Stimulated activated CD4-positive, alpha-beta T cell treated with anti-CD3 and anti-CD28 coated beads, Interleukin-15, amount 100 ng/mL, for 24 hours (primary cell): ENCODE measurements at places on chromosomes 13 and 19.

DNA sequence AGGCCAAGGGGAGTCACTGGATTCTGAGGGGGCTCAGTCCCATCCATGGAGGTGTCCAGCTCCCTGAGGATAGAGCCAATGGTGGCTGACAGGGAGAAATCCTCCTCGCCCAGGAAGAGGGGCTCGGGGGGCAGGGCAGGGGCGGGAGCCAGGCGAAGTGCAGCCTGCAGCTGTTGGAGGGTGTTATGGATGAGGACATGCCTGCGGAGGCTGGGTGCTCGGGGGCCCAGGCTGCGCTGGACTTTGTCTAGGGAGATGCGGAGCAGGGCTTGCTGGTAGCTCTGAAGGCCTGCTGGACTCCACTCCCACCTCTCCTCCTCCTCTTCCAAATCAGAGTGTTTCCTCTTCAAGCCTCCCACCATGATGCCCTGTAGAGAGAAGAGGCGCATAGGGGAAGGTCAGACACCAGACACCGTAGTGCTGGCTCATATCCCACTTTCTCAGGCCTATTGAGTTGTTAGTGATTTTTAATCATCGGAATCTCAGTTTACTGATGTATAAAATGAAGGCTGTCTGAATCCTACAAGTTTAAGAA is 2.3 kb downstream of the SERTAD3 start:
- no peak for DNase-seq

GRCh38 chr13:48125794-48126228 is 30.9 kb upstream of the MED4 start:
- DNase-seq = no peak

DNA sequence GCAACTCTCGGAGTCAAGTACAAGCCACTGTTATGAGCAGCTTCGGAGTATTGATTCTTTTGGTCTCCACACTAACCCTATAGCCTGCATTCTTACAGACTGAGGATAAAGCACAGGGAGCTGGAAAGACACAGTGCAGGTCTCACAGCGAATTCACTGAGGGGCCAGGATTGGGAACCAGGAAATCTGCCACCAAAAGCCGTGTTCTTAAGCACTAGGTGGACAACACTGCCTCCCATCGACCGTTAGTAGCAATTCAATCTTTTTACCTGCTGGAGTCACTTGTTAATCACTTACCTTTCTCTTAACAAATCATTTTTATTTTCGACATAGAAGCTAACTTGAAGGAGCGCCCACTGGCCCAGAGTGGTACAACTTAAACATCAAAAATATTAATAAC is 6.3 kb downstream of the PMIS2 start:
- DNase-seq = peak; percentile 34

GRCh38 chr13:111068009-111068350 is 47.1 kb upstream of the ARHGEF7 start:
- no peak for DNase-seq

GRCh38 chr13:113816254-113816929 is 47.5 kb downstream of the GAS6 start:
- DNase-seq = peak; percentile 16

DNA sequence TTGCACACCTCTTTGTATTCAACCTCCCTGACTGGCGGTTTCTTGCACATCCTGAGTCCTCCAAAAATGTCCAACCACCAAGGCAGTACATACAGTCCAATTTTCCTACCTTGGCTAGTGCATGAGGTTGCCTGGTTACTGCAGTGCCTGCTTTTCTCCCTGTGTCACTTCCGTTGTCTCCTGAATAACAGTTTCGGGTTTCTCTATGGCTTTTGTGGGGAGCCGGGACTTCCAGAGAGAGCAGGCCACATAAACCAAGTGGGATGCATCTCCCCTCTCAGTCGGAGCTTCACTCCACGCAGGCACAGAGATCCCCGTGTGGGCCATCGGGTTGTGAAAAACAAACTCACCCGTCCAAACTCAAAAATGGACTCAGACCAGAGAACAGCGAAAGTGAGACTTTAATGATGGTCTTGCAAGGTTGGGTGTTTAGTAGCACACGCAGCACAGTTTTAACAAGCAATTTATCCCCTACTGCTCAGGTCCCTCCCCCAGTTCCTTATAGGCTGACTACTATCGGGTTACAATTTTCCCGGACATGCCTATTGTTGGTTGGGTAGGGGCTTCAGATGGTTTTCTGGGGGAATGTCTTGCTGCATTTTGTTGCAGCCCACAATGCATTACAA is 173.1 kb downstream of the POU4F1 start:
- DNase-seq = no peak

GRCh38 chr13:111005808-111006505 is 91.1 kb upstream of the ANKRD10 start:
- no peak for DNase-seq

GRCh38 chr13:110062077-110062776 is 244.7 kb downstream of the COL4A1 start:
- DNase-seq = no peak

DNA sequence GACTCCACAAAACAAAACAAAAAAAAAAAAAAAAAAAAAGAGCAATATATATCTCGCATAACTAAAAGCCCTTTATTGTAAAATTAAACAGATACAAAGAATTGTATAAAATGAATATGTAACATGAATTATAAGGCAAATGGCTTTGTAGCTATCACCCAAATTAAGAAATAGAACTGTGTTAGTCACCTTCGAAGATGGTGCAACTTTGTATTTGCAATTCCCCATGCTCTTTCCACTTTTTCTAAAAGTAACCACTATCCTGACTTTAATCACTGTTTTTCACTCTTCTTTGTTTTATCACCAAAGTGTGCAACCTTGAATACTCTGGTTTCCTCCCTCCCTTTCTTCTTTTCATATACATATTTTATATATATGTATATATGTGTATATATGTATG is 57.1 kb upstream of the HTR2A start:
- DNase-seq = no peak

DNA sequence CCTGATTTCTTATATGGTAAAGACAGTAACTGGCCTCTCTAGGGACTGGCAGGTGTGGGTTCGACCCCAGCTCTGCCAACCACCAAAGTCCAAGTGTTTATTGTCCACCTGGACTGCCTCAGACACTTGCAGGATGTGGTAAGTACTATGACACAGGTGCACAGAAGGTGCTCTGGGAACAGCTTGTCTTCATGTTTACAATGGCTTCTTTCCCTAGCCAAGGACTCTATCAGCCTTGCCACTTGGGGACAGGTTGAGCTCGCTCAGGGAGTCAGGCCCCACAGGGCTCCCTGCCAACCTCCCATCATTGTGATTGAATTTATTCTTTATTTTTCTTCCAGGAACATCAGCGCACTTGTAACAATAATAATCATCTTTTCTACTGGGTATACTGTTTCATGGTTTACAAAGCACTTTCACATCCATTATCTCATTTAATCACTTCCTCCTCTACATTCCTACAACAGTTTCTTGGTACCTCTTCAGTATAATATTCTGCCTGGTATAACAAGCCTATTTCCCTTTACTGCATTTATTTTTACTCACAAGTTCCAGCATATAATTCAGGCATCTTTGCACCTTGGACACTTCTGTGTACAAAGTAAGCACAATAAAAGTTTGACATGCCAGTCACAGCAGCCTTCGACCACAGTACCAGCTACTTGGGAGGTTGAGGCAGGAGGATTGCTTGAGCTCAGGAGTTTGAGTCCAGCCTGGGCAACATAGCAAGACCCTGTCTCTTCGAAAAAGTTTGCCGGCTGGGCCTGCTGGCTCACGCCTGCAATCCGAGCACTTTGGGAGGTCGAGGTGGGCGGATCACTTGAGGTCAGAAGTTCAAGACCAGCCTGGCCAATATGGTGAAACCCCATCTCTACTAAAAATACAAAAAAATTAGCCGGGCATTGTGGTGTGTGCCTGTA is 24.2 kb upstream of the GATAD2A start:
- no peak for DNase-seq

GRCh38 chr13:37277007-37277406 is 171.5 kb upstream of the CSNK1A1L start:
- DNase-seq = no peak

GRCh38 chr19:1265615-1266128 is 3.5 kb upstream of the CIRBP start:
- peak; percentile 61 for DNase-seq

DNA sequence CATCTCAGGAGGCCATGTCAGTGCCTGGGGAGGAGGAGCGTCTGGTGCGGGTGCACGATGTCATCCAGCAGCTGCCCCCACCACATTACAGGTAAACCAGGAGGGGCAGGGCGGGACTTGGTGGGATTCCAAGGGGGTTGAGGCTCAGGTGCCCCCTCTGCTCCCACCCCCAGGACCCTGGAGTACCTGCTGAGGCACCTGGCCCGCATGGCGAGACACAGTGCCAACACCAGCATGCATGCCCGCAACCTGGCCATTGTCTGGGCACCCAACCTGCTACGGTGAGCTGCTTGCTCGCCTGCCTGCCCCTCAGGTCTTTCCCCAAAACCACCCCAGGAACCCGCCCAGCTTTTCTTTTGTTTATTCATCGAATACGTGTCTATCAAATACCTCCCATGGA is 7.2 kb downstream of the ARHGAP33 start:
- DNase-seq = no peak

DNA sequence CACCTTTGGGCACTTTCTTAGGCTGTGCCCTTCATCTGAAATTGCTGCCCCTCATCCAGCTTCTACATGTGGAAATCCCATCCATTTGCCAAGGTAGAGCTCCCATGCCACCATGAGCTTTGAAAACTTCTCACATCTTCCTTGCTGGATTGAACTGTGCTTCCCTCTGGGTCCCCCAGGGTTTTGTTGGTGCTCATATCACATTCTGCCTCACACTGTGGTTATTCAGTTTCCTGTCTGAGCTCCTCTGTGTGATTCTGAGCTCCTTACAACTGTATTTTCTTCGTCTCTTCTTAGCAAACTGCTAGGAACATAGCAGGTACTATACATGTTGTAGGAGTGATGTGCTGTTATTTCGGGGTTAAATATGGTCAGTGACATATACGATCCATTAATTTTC is 74.9 kb upstream of the KL start:
- no peak for DNase-seq

GRCh38 chr19:6333439-6333838 is at the start of gene ACER1:
Gene ACER1 (minus strand): TSS chr19:6333612. CDS start chr19:6333551, 61 bp downstream.
- DNase-seq = no peak

DNA sequence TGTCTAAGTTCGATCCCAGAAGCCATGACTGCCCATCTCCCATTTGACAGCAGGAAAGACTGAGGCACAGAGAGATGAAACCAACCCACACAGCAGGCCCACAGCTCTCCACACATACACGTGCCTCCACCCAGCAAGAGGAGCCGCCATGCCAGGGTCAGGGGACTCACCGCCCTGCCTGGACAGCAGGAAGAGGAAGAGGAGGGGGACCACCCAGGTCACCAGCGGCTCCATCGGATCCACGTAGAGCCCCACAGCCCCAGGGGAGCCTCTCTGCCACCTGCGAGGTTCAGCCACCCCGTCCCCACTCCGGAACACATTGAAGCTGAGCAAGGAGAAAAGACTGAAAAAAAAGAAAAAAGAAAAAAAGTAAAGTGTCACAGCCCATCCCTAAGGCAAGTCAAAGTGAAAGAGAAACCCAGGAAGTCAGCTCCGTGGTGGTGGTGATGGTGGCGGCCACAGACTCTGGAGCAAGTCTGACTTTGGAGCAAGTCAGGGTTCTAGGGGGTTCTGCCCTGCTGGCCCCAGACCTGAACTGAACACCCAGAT is at the start of gene IL12RB1:
Gene IL12RB1 (minus strand): TSS at position 345 of the 549 bp plus-strand sequence. CDS start 111 bp downstream, at position 234.
- peak; percentile 73 for DNase-seq

DNA sequence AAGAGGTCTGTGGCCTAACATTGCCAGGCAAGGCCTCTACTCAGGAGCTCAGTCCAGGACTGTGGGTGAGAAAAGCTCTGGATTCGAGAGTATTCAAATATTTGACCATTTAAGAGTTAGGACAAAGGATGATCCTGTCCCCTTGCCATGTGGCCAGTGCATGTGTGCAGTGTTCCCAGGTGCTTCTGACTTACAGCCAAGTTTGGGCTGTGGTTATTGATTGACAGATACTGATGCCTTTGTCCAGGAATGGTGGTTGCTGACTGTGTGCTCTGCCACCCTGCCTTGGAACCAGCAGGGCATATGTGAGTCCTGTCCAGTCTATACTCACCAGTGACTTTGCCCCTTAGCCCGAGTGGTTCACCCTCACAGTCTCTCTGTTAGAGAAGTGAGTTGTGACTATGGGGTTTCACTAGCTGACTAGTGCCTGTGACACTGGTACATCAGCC is 51.9 kb downstream of the GARRE1 start:
- no peak for DNase-seq

- DNase-seq = no peak
Observed at GRCh38 chr13:37257706-37258105, 152.2 kb upstream of the CSNK1A1L start.

- peak; percentile 67 for DNase-seq
Observed at GRCh38 chr13:25874907-25875306, 176.9 kb downstream of the SHISA2 start.

- DNase-seq = no peak
Observed at GRCh38 chr19:49710372-49710951, 19.5 kb downstream of the CPT1C start.

GRCh38 chr19:6997679-6998445 is 23.4 kb downstream of the MBD3L2B start:
- no peak for DNase-seq

GRCh38 chr13:43872181-43872580 is 7.4 kb downstream of the CCDC122 start:
- DNase-seq = no peak

DNA sequence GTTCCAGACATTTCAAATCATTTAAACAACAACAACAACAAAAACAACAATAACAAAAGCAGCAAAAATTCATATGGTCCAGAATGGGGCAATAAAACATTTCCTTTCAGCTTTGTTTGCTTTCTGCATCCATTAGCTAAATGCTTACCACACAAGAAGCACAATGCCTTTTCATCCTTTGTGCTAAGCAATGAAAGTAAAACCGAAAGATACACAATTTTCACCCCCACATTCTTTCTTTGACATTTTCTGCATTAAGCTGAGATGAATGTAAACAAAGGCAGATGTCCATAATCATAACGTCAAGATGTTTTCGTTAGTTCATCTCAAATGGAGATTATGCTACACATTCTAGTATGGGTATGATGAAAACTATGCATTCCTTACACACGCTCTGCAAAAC is 568.5 kb downstream of the SLITRK6 start:
- no peak for DNase-seq

DNA sequence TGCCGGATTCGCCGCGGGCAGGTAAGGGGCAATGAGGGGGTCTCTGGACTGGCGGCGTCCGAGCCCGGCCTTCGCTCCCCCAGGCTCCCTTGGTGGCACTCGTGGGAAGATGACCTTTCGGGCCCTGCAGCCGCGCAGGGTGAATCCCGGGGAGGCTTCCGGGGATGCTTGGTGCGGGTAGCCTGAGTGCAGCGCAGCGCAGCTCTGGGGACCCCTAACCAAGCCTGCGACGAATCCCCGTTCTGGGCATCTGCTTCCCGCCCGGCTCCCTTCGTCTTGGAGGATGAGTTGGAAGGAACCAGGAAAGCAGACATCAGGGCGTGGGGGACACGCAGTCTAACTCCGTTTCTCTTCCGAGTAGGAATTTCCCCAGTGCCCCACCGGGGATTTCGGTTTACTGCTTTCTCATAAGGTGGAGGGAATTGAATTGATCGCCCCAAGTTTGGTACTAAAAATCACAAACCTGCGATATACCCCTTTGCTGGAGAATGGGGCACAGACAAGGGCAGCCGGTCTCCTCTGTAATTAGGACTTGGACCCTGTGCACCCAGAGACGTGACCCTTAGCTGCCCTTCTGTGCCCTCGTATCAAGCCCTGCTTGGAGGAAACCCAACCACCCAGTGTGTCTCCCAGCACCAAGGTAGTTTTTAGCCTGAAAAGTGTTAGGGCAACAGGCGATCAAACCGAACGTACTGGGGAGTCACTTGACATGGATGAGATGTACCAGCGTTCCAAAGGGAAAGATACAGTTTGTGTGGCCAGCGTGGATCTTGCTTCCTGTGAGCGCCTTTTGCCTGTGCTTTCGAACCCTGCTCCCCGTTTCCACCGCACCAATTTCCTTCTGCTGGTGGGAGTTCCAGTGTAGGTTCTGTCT is 1.0 kb downstream of the GPC5 start:
- DNase-seq = peak; percentile 12
